Suprapubic skin (tissue), 4 donors: ENCODE measurements at places on chromosomes 4 and X.

DNA sequence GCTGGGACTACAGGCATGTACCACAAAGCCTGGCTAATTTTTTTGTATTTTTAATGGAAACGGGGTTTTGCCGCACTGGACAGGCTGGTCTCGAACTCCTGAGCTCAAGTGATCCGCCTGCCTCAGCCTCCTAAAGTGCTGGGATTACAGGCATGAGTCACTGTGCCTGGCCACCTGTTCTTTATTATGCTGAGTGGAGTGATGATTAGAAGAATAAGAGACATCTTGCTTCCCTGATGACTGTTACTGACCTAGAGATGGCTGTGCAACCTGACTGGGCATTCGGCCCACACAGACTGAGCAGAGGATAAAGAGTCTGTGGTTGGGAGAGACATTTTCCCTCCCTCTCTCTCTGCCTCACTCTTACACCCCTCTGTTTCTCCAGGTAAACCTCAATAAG, 56.7 kb downstream of the SPINK2 start:
- DNase-seq: no peak
- no peak overlapping the region for H3K27ac ChIP-seq
- no peak overlapping the region for H3K4me3 ChIP-seq
- no peaks in the 10 kb centered on the region for H3K27me3 ChIP-seq
- H3K36me3 ChIP-seq: no peaks in the 10 kb centered on the region

- no peak overlapping the region for H3K4me3 ChIP-seq
- no peaks in the 10 kb centered on the region for H3K27me3 ChIP-seq
- no peaks in the 10 kb centered on the region for H3K36me3 ChIP-seq
Measured at GRCh38 chr4:93693141-93693540, 135.4 kb upstream of the ATOH1 start.

DNA sequence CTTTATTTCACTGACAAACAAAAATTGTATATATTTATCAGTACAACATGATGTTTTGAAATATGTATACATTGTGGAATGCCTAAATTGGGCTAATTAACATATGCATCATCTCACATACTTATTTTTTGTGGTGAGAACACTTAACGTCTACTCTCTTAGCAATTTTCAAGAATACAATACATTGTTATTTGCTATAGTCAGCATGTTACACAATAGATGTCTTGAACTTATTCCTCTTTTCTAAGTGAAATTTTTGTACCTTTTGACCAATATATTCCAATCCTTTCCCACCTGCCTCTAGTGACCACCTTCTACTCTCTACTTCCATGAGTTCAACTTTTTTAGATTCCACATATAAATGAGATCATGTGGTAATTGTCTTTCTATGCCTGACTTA, 35.1 kb downstream of the C4orf46 start:
- no peak overlapping the region for H3K27ac ChIP-seq
- H3K4me1 ChIP-seq: no peaks in the 10 kb centered on the region
- DNase-seq: no peak
- no peaks in the 10 kb centered on the region for H3K36me3 ChIP-seq
- no peaks in the 10 kb centered on the region for H3K27me3 ChIP-seq
- no peak overlapping the region for H3K4me3 ChIP-seq

GRCh38 chrX:148600581-148600980, 100.2 kb downstream of the AFF2 start:
- no peaks in the 10 kb centered on the region for H3K27me3 ChIP-seq
- H3K36me3 ChIP-seq: no peaks in the 10 kb centered on the region
- DNase-seq: no peak
- H3K4me3 ChIP-seq: no peak overlapping the region

DNA sequence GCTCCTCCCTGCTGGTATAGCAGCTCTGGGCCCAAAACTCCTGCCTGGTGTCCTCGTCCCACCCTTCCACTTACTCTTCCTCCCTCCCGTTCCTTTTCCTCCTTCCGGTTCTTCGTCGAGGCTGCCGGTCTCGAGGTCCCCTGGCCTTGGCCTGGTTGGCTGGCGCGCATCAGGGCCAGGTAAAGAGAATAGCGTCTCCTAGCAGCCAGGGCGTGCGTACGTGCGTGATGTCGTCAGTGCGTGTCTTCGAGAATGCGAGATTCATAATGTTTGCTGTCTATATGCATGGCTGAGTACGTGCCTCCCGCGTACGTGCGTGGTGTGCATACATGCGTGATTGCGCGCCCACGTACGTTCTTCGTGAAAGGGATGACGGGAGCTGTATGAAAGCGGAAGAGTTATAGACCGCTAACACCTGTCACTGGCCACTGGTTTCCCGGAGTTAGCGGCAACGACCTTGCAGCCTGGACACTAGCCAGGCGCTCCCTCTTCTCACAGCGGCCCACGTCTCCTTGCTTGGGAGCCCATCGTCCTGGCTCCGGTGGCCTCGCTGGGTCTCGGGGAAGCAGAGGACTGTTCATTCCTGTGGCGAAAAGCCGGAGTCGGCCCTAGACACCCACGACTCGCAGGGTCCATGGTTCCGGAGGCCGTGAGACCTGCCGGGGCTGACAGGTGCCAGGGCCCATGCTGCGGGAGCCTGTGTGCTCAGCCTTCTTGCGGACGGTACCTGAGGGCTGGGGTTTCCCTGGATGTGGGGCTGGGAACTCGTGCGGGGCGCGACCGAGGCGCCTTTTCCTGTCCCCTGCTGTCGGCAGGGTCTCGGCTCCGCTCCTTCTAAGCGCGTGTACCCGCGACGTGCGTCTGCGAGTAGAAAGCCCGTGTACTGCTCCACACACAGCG, at the start of gene EOLA1:
TSS of gene EOLA1 (plus strand) at position 392 of the 900 bp plus-strand sequence. CDS start 4,619 bp downstream, outside the sequence.
- peaks cover 5% of the 10 kb centered on the region for H3K36me3 ChIP-seq
- peaks cover 9% of the 10 kb centered on the region for H3K4me1 ChIP-seq
- peak; percentile 93 for DNase-seq
- H3K27ac ChIP-seq: peak within 1 kb of the TSS; percentile 88
- H3K4me3 ChIP-seq: peak within 1 kb of the TSS; percentile 67

- no peak overlapping the region for H3K4me3 ChIP-seq
- H3K36me3 ChIP-seq: no peaks in the 10 kb centered on the region
- no peak overlapping the region for H3K27ac ChIP-seq
- H3K27me3 ChIP-seq: no peaks in the 10 kb centered on the region
- H3K4me1 ChIP-seq: no peaks in the 10 kb centered on the region
Measured at GRCh38 chr4:21077967-21078366, 377.7 kb downstream of the PACRGL start.

GRCh38 chr4:185637163-185637875, 102.0 kb upstream of the PDLIM3 start:
- no peak overlapping the region for H3K4me3 ChIP-seq
- H3K27me3 ChIP-seq: peaks cover 16% of the 10 kb centered on the region
- DNase-seq: no peak

- H3K27ac ChIP-seq: peak overlapping the region; percentile 62
- peaks cover 13% of the 10 kb centered on the region for H3K4me1 ChIP-seq
- no peak overlapping the region for H3K4me3 ChIP-seq
- no peak for DNase-seq
Measured at GRCh38 chr4:184154199-184154598, 63.5 kb downstream of the ENPP6 start.

- no peaks in the 10 kb centered on the region for H3K4me1 ChIP-seq
- peak within 1 kb of the TSS; percentile 75 for H3K27ac ChIP-seq
- H3K27me3 ChIP-seq: no peaks in the 10 kb centered on the region
- H3K36me3 ChIP-seq: no peaks in the 10 kb centered on the region
- H3K4me3 ChIP-seq: peak within 1 kb of the TSS; percentile 68
Measured at GRCh38 chrX:48071064-48071985, at the start of gene ZNF630. Gene ZNF630, minus strand, starts transcription at chrX:48071640. Its CDS starts 4,754 bp downstream, at chrX:48066886.

- no peak overlapping the region for H3K4me3 ChIP-seq
- no peaks in the 10 kb centered on the region for H3K36me3 ChIP-seq
- no peaks in the 10 kb centered on the region for H3K4me1 ChIP-seq
- no peak overlapping the region for H3K27ac ChIP-seq
- no peak for DNase-seq
Measured at GRCh38 chrX:11968991-11969390, 169.3 kb upstream of the FRMPD4 start.
